ENCODE measurements at places on chromosomes 6 and 20.

DNA sequence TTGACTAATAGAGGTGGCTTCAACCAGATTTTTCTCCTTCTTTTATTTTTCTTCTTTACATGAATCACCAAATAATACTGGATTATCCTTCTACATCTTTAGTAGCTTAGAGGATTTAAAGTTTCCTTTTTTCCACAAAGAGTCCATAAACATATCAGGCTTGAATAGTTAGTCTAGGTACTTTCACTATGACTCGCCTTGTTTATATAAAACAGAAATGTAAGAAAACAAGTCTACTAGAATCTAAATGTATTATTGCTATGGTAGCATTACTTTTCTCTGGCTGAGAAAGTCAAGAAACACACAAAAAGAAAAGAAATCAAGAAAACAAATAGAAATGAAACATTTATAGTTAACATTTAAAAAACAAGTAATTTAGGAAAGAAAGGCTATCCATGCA is 215.2 kb downstream of the PTPRK start:
- no peak for DNase-seq

DNA sequence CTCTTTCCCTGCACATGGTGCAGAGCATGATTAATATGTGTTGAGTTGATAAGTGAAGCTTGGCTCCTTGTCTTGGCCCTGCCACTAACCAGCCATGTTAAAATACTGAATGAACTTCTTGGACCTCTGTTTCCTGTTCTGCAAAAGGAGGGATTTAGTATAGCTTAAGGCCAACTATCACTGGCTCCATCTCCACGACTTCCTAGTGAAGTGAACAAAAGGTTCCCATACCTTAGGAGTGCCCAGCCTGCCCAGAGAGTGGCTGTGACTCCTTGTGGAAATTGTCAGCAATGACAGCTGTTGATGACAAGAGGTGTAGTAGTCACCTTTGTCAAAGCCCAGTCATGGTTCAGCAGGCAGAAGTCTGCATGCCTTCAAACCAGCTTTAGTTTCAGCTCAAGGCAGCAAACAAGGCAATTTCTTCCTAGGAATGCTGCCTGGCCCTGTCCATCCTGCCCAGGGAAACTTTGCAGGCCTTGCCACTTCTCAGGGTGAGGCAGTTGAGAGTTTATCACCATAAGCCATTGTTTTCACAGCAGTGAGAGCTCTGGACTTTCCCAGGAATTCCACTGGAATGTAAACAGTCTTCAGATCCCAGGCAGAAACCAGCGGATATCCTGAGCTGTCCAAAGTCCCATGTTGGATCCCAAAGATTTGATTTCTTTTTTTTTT is 169.7 kb upstream of the TNFAIP3 start:
- DNase-seq = no peak

- no peak for DNase-seq
Observed at GRCh38 chr20:44835116-44835515, 24.8 kb upstream of the RIMS4 start.

GRCh38 chr6:115717062-115717461 is 343.6 kb downstream of the FRK start:
- no peak for DNase-seq

All from activated effector memory CD4-positive, alpha-beta T cell treated with Interleukin-2 at 50 U/mL for 16 hours (primary cell).